Stimulated activated CD4-positive, alpha-beta T cell treated with anti-CD3 and anti-CD28 coated beads, Interleukin-2, amount 100 ng/mL, for 48 hours (primary cell): ENCODE measurements at places on chromosomes 12 and 14.

GRCh38 chr14:44995196-44995595 lies 33.2 kb downstream of the TOGARAM1 start:
- no peak for DNase-seq

GRCh38 chr14:87468531-87468930 lies 524.5 kb downstream of the GALC start:
- DNase-seq = no peak

GRCh38 chr12:102479099-102479885 lies 1.1 kb downstream of the IGF1 start:
- no peak for DNase-seq

- no peak for DNase-seq
Observed at GRCh38 chr12:102618197-102618877, 138.0 kb upstream of the IGF1 start.

DNA sequence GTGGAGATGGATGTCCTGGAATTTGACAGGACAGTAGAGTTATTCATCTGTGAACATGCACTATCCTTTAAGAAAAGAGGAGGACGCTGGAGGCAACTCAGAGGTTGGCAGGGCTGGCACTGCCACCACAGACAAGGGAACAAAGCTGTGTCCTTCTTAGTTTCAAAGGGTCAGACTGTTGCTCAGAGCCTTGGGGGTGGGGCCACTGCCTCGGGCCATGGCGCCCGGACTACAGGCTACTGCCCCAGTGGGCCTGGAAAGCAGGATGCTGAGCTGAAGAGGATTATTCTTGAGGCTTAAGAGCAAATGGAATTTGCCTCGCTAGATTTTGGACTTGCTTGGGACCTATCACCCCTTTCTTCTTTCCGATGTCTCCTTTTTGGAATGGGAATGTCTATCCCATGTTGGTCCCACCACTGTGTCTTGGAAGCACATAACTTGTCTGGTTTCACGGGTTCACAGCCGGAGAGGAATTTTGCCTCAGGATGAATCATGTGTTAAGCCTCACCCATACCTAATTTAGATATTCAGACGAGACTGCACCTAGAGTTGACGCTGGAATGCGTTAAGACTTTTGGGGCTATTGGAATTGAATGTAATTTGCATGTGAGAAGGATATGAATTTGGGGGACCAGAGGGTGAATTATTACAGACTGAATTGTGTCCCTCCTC lies 114.8 kb upstream of the RFLNA start:
- no peak for DNase-seq

DNA sequence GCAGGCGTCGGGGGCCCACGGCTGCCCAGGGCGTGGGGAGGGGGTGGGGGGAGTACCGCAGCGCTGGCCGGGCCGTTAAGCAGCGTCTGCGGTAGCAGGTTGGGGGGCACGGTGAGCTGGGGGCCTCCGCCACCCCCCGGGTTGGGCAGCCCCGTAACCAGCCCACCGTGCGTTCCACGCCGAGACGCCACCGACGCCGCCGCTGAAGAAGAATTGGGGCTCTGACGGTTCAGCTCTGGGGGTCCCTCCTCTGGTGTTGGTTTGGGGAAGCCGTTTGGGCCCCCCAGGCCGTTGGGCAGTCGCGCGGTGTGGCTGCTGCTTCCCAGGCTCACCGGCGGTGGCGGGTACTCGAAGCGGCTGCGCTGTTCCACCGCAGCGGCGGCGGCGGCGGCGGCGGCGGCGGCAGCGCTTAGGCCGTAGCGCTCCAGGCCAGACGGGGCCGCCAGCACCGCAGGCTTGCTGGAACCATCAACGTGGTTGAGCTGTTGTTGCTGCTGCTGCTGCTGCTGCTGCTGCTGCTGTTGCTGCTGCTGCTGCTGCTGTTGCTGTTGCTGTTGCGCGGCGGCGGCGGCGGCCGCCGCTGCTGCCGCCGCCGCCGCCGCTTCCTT lies 1.5 kb downstream of the IRF2BPL start:
- no peak for DNase-seq

DNA sequence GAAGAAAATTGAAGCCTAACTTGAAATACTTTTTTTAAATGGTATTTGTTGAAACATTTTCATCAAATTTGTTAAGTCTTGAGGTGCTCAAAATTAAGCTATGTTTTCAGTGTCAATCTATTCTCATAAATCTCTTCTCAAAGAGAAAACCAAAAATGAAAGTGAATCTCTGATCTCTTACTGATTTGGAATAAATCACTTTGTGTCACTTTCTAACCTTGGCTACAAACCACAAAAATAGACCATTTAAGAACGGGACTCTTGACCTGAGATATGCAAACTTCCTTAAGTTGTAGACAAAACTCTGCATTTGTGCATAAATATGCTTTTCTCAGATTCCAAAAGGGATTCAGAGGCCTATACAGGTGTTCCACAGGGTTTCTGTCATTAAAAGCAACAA lies 192.9 kb downstream of the SEC23A start:
- DNase-seq = no peak

DNA sequence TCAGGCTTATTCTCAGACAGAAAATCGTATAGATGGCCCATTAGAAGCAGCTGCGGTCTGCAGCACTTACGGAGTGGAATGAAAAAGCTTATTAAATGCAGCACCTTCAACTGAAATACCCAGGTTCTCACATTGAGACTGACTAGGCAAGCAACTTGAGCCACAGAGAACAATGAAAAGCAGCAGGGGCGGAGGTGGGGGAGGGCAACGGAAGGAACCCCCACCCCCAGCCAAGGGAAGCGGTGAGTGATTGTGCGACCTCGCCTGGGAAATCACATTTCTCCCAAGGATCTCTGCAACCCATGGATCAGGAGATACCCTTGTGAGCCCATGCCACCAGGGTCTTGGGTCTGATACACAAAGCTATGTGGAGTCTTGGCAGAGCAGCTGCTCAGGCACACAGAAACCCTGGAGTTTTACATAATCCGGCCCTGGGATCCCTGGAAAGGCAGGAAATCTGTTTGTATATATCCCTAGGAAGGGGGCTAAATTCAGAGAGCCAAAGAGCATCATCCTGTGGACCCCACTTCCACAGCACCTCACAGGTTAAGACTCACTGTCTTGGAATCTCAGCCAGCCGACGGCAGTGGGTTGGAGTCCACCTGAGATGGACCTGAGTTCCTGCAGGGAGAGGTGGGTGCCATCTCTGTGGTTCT lies 38.1 kb downstream of the PZP start:
- DNase-seq = no peak

GRCh38 chr14:90424686-90425372 lies 28.0 kb downstream of the CALM1 start:
- no peak for DNase-seq

- no peak for DNase-seq
Observed at GRCh38 chr12:111788178-111788654, 21.5 kb downstream of the ALDH2 start.
